ENCODE measurements at places on chromosomes 5 and 9.

DNA sequence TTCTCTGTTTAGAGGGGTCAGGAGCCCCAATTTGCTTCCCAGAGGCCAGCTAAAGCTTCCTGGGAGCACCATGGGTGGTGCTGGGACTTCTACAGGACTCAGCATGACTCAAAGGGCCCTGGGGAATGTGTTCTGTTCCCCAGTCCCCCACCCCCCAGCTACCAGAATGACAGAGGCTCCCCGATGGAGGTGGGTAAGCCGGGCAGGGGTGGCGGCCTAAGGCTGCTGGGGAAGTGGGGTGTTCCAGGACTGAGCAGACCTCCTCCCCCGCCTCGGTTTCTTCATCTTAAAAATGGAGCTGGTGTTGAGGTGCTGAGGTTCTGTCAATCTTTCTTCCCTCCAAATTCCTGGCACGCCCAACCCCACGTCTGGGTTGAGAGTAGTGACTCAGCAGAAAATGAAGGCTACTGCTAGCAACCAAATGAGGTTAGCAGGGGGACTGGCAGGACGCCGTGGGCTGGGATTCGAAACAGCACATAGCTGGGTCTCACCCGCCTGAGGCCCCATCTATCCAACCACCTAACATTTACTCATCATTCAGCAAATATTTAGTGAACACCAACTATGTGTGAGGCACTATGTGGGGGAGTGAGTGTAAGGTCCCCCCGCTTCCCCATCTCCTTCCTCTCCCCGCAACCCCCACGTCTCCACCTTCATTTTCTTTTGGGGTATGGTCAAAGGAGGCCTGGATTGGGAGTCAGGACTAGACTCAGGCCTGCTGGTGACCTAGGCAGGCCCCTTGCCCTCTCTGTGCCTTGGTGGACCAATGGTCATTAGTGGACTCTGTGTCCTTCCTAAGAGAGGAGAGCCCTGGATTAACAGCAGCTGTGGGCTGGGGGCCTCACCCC is 50.2 kb downstream of the C9orf50 start:
- peak; percentile 92 for DNase-seq

- no peak for DNase-seq
Measured at GRCh38 chr9:20557890-20558565, 64.3 kb downstream of the MLLT3 start.

DNA sequence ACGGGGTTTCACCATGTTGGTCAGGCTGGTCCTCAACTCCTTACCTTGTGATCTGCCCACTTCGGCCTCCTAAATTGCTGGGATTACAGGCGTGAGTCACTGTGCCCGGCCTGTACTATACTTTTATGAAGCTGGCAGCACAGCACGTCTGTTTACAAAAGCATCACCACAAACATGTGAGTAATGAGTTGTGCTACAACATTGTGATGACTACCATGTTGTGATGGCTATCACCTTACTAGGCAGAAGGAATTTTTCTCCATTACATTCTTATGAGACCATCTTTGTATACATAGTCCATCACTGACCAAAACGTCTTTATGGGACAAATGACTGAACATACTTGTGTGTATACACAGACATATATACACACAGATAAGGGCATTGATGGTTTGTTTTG is 1019.0 kb downstream of the CDH18 start:
- no peak for DNase-seq

DNA sequence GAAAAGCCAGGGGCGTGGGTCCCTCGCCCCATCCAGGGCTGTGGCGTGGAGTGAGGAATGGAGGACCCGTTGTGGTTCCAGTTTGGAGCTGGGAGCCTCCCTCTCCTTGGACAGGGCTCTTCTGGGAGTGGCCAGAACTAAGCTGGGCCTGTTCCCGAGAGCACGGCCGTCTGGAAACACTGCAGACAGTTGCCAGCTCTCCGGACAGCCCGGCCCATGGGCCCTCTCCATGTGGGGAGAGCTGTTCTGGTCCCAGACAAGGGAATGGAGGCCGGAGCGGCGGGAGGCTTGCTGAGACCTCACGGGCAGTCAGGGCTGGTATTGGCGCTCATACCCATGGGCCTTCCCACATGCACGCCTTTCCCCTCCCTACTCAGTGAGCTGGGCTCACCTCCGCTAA is 45.2 kb upstream of the FCN2 start:
- no peak for DNase-seq

DNA sequence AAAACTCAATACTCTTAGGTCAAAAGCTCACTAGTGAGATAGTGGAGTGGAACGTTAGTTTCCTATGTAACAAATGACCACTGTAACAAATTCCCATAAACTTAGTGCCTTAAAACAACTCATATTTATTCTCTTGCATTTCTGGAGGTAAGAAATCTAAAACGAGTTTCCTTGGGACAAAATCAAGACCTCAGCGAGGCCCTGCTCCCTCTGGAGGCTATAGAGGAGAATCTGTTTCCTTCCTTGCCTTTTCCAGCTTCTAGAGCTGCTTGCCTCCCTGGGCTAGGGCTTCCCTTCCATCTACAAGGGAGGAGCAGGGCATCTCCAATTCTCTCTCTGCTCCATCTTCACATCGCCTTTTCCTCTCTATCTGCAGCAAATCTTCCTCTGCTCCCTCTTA is 32.0 kb downstream of the SEMA5A start:
- no peak for DNase-seq

DNA sequence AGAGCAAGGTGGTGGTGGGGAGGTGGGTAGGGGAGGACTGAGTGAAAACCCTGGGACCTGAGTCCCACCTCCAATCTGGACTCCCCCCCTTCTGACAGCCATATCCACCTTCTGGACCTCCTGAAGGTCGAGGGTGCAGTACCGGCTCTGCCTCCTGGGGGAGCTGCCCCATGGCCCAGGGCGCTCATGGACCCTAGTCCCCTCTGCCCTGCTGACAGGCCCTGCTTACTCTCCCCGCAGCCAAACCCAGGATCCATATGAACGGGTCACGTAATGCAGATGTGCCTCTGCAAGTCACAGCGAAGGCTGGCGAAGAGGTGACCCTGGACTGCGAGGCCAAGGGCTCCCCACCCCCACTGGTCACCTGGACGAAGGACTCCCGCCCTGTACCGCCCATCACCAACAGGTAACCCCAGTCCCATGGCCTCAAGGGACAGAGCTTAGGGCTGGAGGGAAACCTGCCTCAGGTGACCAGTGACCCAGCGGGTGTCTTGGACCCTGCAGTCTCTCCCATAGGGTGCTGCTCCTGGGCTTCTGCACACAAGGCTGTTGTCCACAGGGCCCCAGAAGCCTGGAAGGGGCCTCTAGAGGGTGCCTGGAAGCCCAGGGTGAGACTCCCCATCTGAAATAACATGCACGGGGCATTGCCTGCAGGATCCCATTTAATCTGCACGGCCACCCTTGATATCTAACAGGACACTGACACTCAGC is 61.7 kb downstream of the HMCN2 start:
- no peak for DNase-seq

All from fibroblast of skin of left quadriceps (primary cell).